Activated CD4-positive, alpha-beta T cell treated with anti-CD3 and anti-CD28 coated beads, Interleukin-2, amount 10 ng/mL, durations not matched to agents 24 days and 14 days (primary cell): ENCODE measurements at places on chromosomes 5 and 9.

- DNase-seq = peak; percentile 67
Observed at GRCh38 chr5:132471944-132472343, 18.6 kb downstream of the IRF1 start.

DNA sequence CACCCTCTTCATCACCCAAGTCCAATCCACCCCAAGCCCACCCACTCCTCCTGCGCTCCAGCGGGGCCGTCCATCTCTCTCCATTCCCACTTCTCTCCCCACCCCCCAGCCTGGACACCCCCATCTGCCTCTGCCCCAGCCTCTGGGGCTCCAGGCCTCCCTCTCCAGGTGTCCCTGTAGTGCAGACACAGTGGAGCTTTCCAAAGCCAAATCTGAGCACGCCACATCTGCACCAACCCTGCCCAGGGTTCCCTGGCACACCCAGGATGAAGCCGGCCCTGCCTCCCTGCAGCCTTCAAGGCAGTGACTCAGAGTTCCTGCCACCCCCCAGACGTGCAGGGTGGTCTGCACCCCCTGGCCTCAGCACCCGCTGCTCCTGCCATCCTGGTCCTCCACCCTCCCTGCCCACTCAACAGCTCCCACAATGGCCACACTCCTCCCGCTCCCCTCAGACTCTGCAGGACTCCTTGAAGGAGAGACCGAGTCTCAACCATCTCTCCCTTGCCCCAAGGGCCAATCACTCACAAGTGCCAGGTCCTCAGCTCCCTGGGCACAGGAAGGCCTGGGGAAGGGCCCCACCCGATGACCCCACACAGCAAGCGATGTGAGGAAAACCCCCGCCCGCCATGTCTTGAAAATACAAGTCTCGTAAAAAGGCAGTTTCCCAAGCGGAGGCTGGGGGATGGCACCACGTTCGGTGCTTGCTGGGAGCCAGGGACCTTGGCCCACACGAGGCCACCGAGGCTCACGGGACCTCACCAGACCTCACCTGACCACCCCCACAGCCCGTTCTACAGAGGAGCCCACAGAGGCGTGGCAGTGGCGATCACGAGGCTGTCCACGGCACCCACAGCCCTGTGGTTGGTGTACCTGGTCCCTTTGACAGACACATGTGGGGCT, 22.2 kb downstream of the VAV2 start:
- DNase-seq = no peak

DNA sequence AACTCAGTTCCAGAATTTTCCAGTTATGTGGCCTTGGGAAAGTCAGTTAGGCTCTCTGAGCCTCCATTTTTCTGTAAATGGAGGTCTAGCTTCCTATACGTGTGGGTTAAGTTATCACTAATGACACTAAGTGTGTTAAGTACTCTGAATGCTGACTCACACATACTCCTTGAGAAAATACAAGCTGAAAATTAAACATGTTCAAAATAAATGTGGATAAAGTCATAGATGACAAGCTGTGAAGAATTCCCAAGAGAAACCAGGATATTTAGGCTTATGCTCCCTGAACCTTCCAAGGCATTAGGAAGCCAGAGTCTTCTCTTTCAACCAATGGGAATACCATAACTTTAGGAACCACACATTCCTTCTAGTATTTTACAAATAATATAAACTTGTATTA, 58.1 kb downstream of the ABCA1 start:
- DNase-seq = no peak

GRCh38 chr5:43729846-43730478, 127.0 kb downstream of the NNT start:
- no peak for DNase-seq

DNA sequence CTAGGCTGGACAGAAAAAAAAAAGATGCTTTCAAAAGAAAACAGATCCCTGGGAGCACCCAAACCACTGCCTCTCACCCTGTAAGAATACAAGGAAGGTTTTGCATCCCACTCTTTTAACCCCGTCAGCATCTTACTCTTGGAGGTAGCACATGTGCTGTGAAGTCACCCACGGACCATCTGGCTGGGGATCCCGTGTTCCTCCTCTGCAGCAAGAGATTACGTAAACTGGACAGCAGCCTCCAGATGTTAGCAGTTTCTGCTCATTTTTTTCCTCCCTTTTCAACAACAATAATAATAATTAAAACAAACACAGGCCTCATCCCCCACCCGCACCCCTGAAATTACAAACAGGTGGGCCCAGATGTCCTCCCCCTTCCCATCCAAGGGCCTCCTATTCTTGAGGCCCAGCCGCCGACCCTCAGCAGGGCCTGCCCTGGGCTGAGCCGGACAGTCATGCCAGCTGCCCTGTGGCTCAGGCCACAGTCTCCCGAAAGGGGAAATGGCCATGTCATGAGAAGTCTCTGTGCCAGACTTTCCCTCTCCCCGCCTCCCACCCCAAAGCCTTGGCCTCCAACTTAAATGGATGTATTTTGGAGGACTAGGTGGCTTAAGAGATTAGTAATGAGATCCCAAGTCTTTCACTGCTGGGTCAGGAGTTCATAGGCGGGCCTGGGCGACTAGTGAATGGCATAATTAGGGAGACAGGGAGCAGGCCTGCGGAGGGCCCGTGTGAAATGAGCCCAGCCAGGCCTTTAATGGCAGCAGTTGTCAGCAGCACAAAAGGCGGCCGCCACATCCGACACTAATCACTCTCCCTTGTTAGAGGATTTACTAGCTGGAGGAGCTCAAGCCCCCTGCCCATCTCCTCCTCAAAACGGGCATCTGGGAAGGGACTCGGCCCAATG, 165.1 kb downstream of the PAPPA start:
- no peak for DNase-seq

- peak; percentile 70 for DNase-seq
Observed at GRCh38 chr9:33524306-33524947, 376 bp downstream of the ANKRD18B start.

DNA sequence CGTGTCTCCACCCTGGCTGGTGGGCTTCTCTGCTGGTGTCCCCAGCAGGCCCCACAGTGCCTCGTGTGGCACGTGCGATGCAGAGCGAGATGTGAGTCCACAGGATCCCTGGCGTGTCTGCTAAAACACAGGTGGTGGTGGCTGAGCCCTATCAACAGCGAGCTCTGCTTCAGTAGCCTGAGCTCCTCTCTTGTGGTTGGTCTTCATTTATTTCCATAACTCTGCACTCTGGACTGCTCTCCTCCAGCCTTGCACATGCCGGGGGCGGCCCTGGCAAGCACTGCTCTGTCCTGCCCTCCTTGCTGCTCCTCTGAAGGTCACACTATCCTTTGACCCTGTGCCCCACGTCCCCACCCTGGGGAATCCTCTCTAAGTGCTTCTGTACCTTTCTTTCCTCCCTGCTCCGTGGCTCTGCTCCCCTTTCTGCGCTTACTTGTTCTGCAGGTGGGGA, 59.2 kb downstream of the NSUN2 start:
- DNase-seq = no peak

DNA sequence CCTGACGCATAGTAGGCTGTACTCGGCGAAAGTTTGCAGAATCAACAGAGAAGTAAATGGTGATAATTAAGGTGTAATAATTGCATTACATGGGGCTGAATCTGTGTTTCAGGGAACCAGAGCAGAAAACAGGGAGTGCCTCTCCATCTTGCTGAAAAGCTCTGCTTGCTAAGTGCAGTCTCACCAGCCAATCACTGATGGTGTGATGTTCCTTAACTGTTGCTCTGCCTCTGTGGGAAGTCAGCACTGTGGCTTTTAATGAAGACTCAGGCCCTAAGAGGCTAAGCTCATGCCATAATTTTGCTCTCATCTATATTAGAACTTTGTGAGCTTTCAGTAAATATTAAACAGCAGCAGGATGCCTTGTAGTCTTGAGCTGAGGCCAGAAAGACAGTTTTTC, 4.5 kb downstream of the PHF24 start:
- no peak for DNase-seq

- no peak for DNase-seq
Observed at GRCh38 chr9:137604345-137605086, 970 bp upstream of the ARRDC1 start.

GRCh38 chr5:175131432-175131831, 312.6 kb downstream of the DRD1 start:
- no peak for DNase-seq

DNA sequence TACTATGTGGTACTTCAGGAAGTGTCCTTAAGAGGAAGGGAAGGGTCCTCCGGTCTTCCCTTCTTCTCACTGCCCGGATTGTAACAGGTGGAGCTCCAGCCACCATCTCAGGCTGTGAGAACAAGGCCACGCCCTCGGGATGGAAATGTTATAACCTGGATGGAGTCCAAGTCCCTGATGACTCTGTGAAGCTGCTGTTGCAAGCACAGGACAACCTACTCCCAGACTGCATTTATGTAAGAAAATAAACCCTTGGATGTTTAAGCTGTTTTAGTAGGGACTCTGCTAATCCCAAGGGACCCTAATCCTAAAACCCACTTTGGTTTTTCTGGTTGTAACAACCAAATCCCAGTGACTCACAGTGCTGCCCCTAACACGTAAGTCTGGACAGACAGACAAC, 221.6 kb downstream of the ACTL7B start:
- no peak for DNase-seq

DNA sequence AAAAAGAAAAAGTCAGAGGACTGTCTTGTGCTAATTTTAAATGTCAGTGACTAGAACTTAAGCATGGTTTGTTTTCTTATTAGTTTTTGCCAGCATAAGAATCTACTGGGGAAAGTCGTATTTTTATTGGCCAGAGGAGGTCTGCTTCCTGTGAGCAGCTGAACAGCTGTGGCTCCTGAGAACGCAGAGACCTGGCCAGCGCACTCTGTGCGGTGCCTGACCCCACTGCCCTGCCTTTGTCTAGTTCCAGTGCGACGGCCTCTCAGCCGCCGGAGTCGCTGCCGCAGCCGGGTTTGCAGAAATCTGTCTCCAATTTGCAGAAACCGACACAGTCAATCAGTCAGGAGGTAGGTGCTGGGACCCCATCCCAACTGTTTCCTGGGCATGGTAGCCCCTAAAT, 42.5 kb downstream of the PRRC2B start:
- DNase-seq = no peak

- no peak for DNase-seq
Observed at GRCh38 chr9:135566552-135566951, 5.0 kb downstream of the PAEP start.

- no peak for DNase-seq
Observed at GRCh38 chr5:124686239-124687004, 60.0 kb downstream of the ZNF608 start.

GRCh38 chr9:133874060-133874657, 118.0 kb downstream of the VAV2 start:
- DNase-seq = no peak

- no peak for DNase-seq
Observed at GRCh38 chr9:72579190-72579589, 57.8 kb downstream of the TMC1 start.

GRCh38 chr5:19891658-19892057, 96.3 kb downstream of the CDH18 start:
- DNase-seq = no peak

DNA sequence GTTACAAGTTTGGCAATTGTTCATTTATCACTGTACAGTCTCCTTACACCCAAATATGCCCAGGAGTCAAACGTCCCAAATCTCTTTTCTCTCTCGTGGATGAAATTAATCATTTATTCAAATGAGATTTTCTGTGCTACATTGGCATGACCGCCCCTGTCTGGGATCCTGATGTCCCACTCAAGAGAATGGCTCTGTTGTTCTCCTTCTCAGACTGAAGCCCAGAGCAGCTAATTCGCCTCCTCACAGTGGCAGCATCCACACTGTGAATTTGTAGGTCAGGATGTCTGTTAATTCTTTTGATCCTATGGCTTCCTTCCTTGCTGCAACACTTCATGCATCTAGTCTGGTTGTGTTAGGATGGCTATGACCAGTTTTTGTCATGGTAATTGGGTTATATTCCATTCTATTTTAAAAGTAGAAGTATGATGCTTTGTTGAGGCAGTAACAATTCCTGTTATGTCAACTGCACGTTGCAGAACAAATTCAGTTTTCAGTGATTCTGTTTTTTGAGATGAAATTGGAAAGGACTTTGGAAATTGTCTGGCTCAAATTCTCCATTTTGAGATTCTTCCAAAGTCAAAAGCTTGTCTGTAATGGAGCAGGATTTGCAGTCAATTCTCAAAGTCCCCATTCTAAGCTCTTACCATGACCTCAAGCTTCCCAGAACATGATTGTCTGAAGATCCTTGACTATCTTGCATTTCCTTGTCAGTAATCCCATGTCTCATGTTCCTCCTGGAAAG, 141.5 kb upstream of the GAS1 start:
- DNase-seq = no peak

DNA sequence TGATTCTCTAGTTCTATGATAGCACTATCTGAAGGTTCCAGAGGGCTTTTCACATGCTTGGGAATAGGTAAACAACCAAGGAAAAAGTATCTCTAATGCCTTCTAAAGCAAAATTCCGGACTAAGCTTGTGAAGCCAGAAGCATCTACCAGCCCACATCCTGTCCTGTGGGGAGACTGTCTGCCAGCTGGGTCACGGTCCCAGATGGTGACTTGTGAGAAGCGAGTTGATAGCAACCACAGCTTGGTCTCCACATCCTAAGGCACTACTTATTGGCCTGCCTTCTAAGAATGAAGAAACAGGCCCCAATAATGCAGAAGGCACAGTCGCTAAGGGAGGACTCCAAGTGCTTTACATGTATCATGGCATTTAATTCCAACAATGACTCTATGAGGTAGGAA, 184.1 kb upstream of the ADRA1B start:
- DNase-seq = no peak

DNA sequence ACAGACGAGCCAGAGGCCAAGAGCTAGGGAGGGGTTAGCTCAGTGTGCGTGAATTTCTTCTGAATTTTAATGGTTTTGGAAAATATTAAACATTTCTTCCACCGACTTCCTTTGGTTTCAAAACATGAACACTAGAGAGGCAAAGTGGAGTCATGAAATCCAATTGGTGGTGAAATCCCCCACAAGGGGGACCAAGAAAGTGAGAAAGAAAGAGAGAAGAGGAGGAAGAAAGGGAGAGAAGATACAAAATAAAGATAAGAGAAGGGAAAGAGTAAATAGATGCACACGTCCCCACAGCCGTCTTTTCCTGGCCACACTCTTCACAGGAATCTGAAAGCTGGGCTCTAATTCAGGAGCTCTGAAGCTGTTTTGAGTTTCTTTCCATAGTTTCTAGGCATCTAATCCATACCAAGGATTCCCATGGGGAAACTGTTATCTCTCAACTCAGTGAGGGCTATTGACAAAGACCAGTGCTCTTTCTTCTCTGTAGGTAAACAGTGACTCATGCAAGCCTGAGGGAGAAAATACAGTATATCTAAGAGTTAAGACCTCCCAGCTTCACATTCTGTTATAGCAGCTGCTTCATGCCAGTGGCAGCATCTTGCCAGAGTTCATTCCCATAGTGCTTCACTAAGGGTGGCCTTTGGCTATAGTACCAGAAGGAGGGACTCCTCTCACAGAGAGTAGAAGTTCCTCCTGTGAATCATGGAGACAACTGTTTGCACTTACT, 115.8 kb upstream of the LIFR start:
- DNase-seq = no peak

DNA sequence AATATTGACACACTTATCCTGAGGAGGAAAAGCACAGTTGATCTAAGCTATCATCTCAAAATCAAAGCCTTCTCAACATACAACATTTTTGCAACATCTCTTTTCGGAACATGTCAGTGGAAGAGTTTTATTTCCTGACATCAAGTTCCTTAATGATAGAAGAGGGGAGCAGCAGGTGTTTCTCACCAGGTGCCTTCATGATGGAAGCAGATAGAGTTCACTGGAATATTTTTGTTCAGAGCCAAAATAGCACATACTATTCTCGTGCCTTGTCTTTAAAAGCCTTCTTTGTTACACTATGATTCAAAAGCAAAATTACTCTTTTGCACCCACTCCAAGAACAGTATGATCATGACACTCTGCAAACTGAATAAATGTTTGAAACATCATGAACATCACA, 176.9 kb upstream of the CCNG1 start:
- DNase-seq = no peak

- peak; percentile 78 for DNase-seq
Observed at GRCh38 chr5:179668391-179668790, 12.4 kb downstream of the CBY3 start.
